ENCODE measurements at places on chromosomes 1 and 21.

GRCh38 chr1:9213956-9214355 is 20.6 kb upstream of the H6PD start:
- DNase-seq, result no peak

DNA sequence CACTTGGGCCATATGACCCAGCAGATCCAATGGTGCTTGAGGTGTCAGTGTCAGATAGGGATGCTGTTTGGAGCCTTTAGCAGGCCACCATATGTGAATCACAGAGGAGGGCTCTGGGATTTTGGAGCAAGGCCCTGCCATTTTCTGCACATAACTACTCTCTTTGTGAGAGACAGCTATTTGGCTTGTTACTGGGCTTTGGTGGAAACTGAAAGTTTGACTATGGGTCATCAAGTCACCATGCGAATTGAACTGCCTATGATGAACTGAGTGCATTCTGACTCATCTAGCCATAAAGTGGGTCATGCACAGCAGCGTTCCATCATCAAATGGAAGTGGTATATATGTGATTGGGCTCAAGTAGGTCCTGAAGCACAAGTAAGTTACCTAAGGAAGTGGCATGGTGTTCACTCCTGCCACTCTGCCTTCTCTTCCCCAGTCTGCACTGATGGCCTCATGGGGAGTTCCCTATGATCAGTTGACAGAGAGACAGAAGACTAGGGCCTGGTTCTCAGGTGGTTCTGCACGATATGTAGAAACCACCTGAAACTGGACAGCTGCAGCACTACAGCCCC is 447.3 kb downstream of the AGBL4 start:
- no peak for DNase-seq

GRCh38 chr1:54967372-54967771 is 13.1 kb upstream of the TMEM61 start:
- no peak for DNase-seq

- DNase-seq, result no peak
These were observed 26.6 kb downstream of the SLX9 start for GRCh38 chr21:44966135-44967081.

- no peak for DNase-seq
These were observed 15.0 kb downstream of the HLX start for GRCh38 chr1:220894025-220894923.

All from SK-MEL-5 (cell line).